ENCODE measurements at places on chromosomes 7 and 10.

DNA sequence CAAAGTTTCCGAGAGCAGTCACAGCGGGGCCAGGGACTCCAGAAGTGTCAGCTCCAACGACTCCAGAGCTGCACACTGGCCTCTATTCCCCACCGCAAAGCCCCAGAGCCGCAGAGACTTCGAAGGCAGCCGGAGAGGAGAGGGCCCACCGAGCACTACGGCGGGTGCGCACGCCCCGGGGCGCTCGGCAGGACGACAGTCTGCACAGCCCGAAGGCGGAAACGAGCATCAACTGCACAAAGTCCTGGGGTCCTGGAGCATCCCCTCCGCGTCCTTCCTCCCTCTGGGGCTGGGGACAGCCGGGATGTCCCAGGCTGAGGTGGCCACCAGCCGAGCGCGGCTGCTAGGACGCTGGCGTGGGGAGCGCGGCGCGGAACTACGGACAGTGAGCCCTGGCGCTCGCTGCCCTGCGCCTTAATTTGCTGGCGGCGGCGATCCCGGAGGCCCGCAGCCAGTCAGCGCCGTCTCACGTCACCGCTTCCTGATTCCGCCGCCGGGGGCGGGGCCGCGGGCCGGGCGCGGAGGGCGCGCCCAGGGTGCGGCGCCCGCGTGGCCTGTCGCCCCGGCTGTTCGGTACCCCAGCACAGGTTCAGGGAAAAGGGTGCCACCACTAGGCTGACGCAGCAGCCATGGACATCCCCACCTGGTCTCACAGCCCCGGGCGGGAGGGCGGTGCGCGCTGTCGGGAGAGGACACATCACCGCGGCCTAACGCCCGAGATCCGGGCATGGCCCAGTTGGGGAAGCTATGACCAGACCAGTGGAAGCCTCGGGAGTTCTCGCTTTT is at the start of gene TBX20:
Gene TBX20 (minus strand): TSS at position 391 of the 786 bp plus-strand sequence. CDS start 480 bp downstream, outside the sequence.
- DNase-seq, result peak; percentile 91

DNA sequence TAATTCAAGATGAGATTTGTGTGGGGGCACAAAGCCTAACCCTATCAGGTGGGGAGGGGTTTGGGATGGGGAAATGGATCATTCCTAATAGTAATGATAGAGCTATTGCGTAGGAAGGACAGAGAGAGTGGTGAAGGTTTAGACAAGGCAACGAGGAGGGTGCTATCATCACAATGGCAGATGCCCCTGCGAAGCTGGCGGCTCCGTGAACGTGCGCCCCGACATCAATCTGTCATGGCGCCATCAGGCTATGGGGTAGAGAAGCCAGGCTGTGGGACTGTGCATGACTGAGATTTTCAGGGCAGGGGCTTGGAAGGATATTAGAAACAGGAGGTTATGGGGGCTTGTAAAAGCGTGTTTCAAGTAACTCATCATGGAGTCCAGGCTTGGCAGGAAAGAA is 157.6 kb downstream of the ITGA8 start:
- no peak for DNase-seq

- DNase-seq, result no peak
Measured at GRCh38 chr7:104106108-104106905, 101.5 kb downstream of the ORC5 start.

DNA sequence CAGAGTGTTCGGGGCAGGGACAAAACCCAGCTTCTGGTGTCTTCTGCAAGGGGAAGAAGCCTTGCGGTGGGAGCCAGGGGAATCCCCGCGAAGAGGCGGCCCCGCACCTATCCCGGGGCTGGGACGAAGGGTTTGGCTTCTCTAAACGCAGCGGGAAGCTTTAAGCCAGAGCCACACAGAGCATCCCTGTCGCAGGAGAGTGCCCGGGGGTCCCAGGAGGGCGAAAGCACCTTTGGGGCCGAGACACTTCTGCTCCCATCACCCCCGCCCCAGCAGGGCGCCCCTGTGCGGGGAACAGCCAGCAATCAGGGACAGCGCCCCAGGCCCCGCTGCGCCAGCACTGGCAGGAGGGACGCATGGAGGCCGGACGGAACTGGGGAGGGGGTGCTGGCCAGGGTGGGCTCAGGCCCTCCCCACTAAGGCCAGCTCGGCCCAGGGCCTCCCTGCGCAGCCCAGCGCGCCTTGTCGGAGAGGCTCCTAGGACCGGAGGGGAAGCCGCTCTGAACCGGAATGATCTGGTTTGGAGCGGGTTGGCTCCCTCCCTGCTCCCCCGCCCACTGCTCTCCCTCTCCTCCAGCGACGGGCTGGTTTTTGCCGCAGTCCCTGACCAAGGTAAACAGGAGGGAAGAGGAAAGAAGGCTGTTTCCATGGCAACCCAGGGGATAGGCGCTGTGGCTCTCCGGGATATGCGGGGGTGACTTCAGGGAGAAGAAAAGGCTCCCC is 63.9 kb downstream of the TMEM209 start:
- peak; percentile 93 for DNase-seq

DNA sequence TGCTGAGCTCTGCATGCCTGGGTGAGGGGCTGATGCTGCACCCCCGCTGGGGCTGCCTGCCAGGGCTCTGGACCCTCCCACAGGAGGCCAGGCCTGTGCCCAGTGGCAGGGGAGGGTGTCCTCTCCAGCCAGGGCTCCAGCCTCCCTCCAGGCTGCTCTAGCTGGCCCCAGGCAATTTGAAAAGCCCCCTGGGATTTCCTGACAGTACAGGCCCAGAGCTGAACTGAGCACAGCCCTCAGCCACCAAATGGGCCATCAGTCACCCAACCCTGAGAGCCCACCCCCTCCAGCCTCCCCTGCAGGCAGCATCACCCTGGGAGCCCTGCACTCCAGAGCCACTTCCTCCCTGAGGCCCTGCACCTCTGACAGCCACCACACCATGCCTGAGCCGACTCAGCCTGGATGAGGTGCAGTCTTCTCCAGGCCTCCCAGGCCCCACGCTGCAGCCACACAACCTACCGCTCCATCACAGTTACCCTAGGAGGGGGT is 101.8 kb upstream of the RET start:
- no peak for DNase-seq

DNA sequence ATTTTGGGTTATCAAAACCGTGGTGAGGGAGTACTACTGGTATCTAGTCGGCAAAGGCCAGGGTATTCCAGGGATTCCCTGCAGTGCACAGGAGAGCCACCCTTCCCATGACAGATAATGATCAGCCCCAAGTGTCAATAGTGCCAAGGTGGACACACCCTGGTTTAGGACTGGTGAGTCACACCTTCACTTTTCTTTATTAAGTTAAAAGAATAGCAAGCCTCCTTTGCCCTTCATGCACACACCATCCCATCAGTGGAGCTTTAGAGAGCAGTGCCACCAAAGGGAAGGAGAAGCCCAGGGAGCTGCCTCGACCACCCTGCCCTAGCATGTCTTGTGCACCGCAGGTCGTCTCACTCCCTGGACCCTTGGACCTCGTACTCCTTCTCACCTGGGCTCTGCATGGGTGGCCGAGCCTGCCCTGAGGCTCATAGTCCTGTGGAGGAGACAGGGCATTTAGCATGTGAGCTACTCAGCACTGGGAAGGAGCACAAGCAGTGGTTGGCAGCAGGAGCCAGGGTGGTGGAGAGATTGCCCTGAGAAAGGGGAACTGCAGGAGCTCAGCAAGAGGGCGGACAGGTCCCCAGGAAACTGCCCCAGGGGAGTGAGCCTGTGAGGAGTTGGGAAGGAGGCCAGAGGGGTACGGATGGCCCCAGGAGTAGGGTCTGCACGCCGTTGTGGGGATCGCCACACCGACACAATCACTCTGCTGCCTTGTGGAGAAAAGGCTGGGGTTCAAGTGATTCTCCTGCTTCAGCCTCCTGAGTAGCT is 17.4 kb downstream of the UBE2D4 start:
- no peak for DNase-seq

DNA sequence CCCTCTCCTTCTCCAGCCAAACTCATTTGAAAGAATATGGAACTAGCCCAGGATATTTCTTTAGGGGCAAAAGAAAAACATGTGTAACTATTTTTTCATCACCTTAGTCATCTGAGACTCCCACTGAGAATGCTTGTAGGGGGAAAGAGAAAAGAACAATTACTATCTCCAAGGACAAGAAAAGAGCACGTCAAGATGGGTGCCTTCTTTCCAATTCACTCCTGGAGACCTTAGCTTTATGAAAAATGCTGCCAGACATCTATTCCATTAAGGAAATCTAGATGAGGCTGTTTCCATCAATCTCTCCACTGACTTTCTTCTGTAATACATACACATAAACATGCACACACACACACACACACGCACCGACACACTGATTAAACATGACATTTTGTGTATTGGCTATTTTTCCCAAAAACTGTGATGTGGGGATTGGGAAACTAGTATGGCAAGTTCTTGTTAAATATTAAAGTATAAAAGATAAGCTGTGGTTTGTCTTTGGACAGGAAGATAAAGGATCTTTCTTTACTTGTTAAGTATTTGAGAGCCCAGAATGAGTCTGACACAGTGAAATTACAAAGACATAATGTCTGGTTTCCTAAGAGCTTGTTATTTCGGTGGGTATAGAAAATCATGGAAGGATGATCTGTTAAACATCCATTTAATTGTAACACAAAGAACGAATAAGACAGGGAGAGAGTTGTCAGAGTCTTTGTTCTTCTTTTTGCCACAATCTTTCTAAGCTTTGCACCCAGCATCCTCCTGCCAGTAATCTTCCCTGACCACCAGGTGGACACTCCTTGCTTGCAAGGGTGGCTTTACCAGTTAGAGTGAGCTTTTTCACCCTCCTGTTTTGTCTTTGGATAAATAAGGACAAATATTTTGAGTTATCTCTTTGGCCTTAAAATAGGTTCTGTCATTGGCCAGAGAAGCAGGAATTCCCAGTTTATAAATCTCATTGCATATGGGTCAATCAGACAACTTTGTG is 177.3 kb upstream of the TMEM72 start:
- peak; percentile 16 for DNase-seq

Measured in neural progenitor cell (in vitro differentiated cells).